ENCODE measurements at places on chromosomes 6 and 20.

GRCh38 chr6:95654176-95654575 lies 76.8 kb downstream of the MANEA start:
- H3K27ac ChIP-seq = no peak overlapping the region
- H3K4me3 ChIP-seq = no peak overlapping the region
- no peaks in the 10 kb centered on the region for H3K4me1 ChIP-seq
- peaks cover 3% of the 10 kb centered on the region for H3K27me3 ChIP-seq

GRCh38 chr6:20924911-20925543 lies 390.8 kb downstream of the CDKAL1 start:
- no peak overlapping the region for H3K4me3 ChIP-seq
- DNase-seq = no peak
- peaks cover 13% of the 10 kb centered on the region for H3K36me3 ChIP-seq

- H3K27me3 ChIP-seq = no peaks in the 10 kb centered on the region
- peaks cover 3% of the 10 kb centered on the region for H3K4me1 ChIP-seq
These were observed 194.9 kb upstream of the SMLR1 start for GRCh38 chr6:130632277-130632676.

GRCh38 chr6:12111363-12111670 lies 99.2 kb downstream of the HIVEP1 start:
- H3K27me3 ChIP-seq = no peaks in the 10 kb centered on the region
- peaks cover 49% of the 10 kb centered on the region for H3K36me3 ChIP-seq
- H3K4me3 ChIP-seq = no peak overlapping the region
- H3K27ac ChIP-seq = peak overlapping the region; percentile 22
- no peak for DNase-seq
- H3K4me1 ChIP-seq = peaks cover 47% of the 10 kb centered on the region

DNA sequence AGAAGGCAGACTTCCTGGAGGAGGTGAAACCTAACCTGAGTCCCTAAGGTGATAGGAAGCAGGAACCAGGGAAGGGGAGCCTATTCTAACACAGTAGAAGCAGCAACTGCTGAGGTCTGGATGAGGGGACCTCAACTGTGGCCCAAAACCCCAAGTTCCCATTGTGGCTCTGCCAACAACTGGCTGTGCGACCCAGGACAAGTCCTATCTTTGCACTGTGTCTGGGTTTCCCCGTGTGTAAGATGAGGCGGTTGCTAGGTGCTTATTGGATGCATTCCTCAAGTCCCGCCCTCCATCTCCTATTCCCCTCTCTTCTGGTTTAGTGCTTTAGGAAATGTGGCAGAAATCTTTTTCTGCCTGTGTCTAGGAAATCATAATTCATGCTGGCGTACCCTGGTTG lies 52.2 kb upstream of the TTPAL start:
- H3K4me3 ChIP-seq = no peak overlapping the region
- H3K36me3 ChIP-seq = no peaks in the 10 kb centered on the region
- no peak overlapping the region for H3K27ac ChIP-seq
- no peaks in the 10 kb centered on the region for H3K4me1 ChIP-seq
- no peak for DNase-seq

DNA sequence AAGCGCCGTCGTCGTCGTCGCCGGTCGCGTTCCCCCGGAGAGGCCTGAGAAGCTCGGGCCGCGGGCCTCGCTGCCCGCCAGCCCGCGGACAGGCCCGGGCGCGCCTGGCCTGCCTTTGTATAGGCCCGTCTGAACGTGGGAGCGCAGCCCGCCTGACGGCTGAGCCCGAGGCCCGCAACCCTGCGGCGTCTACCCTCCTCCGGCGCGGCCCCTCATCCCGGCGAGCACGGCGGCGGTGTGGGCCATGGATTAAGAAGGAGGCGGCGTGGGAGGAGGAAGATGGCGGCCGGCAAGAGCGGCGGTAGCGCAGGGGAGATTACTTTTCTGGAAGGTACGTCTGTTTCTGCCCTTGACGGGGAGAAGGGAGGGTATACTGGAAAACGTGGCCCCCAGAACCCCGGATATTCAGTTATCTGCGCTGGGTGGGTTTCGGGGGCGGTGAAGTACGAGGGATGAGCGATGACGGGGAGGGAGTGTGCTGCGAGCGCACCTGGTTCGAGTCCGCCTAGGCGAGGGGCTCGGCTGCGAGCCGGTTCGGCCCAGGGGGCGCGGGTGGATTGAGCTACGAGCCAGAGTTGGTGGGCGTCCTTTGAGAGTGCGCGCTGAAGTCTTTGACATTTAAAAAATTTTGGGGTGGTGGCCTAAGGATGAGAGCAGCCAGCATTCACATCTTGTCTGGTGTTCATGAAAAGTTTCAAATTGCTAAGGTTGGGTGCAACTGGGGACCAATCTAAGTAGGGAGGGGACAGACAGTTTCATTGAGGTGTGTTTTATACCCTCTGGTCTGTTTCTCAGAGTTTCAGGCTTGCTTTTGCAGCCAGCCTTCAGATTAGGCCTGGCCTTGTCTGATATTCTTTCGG lies 796 bp downstream of the SENP6 start:
- H3K4me1 ChIP-seq = peaks cover 42% of the 10 kb centered on the region
- H3K27me3 ChIP-seq = no peaks in the 10 kb centered on the region
- DNase-seq = peak; percentile 77
- H3K4me3 ChIP-seq = peak overlapping the region; percentile 98
- peaks cover 6% of the 10 kb centered on the region for H3K36me3 ChIP-seq
- H3K27ac ChIP-seq = peak overlapping the region; percentile 99

GRCh38 chr6:40907198-40907701 lies 131.8 kb downstream of the UNC5CL start:
- no peak overlapping the region for H3K4me3 ChIP-seq
- peaks cover 25% of the 10 kb centered on the region for H3K27me3 ChIP-seq
- H3K27ac ChIP-seq = no peak overlapping the region
- peaks cover 1% of the 10 kb centered on the region for H3K4me1 ChIP-seq
- H3K36me3 ChIP-seq = no peaks in the 10 kb centered on the region
- DNase-seq = no peak

- peaks cover 17% of the 10 kb centered on the region for H3K4me1 ChIP-seq
- H3K36me3 ChIP-seq = no peaks in the 10 kb centered on the region
- H3K27me3 ChIP-seq = peaks cover 23% of the 10 kb centered on the region
- peak; percentile 51 for DNase-seq
- H3K4me3 ChIP-seq = peak overlapping the region; percentile 39
These were observed 33.7 kb downstream of the PTGIS start for GRCh38 chr20:49534255-49534712.

DNA sequence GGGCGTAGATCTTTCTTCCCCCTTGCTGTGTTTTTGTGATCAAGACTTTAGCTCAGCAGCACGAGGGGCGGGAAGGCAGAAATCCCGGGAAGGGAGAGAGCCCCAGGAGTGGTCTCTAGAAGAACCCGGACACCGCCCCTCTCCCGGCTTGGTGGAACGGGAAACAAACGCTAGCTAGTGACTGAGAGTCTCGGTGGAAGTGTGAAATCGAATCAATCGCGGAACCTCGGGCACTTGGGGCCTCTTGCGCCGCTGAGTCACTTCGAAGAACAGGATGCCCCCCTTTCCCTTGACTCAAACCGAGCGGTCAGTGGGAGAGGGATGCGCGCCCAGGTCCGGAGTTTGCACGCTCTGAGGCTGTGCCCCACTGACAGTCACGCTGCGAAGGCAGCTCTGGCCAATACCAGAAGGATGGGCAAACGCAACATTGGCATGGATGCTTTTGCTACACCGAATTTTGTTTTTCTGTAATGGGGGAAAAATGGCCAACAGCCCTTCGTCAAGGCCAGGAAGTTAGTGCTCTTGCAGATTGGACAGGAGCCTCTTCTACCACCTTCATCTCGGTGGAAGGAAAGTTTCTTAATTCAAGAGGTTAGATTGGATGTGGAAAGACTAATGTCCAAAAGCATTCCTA lies 1.6 kb upstream of the OLIG3 start:
- no peaks in the 10 kb centered on the region for H3K36me3 ChIP-seq
- peak overlapping the region; percentile 51 for H3K4me3 ChIP-seq
- H3K4me1 ChIP-seq = peaks cover 40% of the 10 kb centered on the region
- peaks cover 90% of the 10 kb centered on the region for H3K27me3 ChIP-seq
- peak overlapping the region; percentile 39 for H3K27ac ChIP-seq

GRCh38 chr6:139600919-139601475 lies 226.5 kb upstream of the CITED2 start:
- H3K36me3 ChIP-seq = no peaks in the 10 kb centered on the region
- no peak overlapping the region for H3K27ac ChIP-seq
- peaks cover 2% of the 10 kb centered on the region for H3K27me3 ChIP-seq
- no peaks in the 10 kb centered on the region for H3K4me1 ChIP-seq

DNA sequence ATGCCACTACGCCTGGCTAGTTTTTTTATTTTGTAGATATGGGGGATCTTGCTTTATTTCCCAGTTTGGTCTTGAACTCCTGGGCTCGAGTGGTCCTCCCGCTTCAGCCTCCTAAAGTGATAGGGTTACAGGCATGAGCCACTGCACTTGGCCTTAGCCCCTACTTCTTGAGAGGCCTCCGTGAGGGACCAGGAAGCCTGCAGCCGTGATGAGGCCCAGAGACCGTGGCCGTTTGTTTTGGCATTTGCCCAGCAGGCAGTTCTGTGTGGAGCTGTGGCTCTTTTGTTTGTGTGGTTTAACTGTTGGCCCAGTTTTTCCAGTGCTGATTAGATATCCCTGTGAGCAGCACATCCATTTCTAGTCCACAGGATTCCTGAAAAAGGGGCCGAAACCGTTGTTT lies 39.8 kb downstream of the SRSF3 start:
- H3K4me3 ChIP-seq = no peak overlapping the region
- H3K27me3 ChIP-seq = peaks cover 6% of the 10 kb centered on the region
- no peak overlapping the region for H3K27ac ChIP-seq
- H3K36me3 ChIP-seq = no peaks in the 10 kb centered on the region
- no peaks in the 10 kb centered on the region for H3K4me1 ChIP-seq

DNA sequence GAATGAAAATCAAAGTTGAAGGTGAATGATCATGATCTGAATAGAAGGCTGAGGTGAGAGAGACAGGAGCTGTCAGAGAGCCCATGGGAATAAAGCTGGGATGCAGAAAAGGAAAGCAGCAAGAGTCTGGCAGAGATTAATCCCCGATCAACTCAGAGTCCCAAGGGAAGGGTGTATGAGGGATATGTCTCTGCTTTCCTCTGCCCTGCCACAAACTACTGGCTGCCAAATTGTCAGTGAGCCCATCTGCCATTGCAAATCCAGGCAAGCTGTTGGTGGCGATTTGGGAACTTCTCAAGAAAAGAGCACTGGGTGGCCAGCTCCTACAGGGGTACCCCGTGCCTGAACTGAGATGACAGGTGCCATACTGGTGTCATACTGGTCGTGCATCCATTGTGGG lies 705.5 kb upstream of the MAN1A1 start:
- no peak overlapping the region for H3K4me3 ChIP-seq
- no peak overlapping the region for H3K27ac ChIP-seq
- no peaks in the 10 kb centered on the region for H3K36me3 ChIP-seq
- DNase-seq = no peak
- H3K27me3 ChIP-seq = no peaks in the 10 kb centered on the region

DNA sequence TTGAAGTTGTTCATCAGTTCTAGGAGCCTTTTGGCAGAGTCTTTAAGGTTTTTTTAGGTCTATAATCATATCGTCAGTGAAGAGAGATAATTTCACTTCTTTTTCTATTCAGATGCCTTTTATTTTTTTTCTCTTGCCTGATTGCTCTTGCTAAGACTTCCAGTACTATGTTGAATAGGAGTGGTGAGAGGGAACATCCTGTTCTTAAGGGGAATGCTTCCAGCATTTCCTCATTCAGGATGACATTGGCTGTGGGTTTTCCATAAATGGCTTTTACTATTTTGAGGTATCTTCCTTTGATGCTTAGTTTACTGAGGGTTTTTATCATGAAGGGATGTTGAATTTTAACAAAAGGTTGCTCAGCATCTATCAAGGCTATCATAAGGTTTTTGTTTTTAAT lies 109.5 kb downstream of the CLVS2 start:
- DNase-seq = no peak
- no peaks in the 10 kb centered on the region for H3K36me3 ChIP-seq
- no peak overlapping the region for H3K4me3 ChIP-seq
- no peaks in the 10 kb centered on the region for H3K27me3 ChIP-seq
- H3K4me1 ChIP-seq = no peaks in the 10 kb centered on the region

DNA sequence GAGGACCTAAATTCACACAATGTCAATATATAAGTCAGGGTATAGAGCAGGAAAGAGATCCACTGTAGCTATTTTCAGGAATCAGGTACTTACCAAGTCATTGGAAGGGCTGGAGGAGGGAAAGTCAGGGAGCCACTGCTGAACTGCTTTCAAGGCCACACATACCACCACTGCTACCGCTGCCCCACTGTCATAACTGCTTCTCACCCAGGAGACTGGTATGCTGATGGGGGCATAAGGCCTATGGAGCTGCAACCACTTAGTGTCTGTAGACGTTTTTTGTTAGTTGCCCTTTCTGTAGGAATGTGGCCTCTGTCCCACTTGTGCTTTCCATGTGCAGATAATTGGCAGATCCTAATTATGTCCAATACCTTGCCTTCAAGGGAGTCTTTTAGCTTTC lies 5.4 kb downstream of the SMAP1 start:
- peak overlapping the region; percentile 5 for H3K27ac ChIP-seq
- H3K4me3 ChIP-seq = no peak overlapping the region
- H3K27me3 ChIP-seq = no peaks in the 10 kb centered on the region
- no peak for DNase-seq
- H3K4me1 ChIP-seq = peaks cover 49% of the 10 kb centered on the region

DNA sequence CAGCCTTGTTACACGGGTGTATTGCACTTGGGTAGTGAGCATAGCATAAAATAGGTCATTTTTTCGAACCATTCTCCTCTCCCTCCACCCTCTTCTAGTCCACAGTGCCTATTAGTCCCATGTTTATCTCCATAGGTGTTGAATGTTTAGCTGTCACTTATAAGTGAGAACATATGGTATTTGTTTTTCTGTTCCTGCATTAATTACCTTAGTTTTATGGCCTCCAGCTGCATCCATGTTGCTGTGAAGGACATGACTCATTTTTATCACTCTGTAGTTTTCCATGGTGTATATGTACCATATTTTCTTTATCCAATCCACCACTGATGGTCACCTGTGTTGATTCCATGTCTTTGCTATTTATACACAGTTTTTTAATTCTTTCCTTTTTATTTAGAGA lies 889.5 kb downstream of the EYS start:
- DNase-seq = no peak
- no peaks in the 10 kb centered on the region for H3K4me1 ChIP-seq
- H3K27ac ChIP-seq = no peak overlapping the region
- no peaks in the 10 kb centered on the region for H3K36me3 ChIP-seq
